Right ventricle myocardium superior (tissue), 1 donor: ENCODE measurements at places on chromosomes 5 and 9.

DNA sequence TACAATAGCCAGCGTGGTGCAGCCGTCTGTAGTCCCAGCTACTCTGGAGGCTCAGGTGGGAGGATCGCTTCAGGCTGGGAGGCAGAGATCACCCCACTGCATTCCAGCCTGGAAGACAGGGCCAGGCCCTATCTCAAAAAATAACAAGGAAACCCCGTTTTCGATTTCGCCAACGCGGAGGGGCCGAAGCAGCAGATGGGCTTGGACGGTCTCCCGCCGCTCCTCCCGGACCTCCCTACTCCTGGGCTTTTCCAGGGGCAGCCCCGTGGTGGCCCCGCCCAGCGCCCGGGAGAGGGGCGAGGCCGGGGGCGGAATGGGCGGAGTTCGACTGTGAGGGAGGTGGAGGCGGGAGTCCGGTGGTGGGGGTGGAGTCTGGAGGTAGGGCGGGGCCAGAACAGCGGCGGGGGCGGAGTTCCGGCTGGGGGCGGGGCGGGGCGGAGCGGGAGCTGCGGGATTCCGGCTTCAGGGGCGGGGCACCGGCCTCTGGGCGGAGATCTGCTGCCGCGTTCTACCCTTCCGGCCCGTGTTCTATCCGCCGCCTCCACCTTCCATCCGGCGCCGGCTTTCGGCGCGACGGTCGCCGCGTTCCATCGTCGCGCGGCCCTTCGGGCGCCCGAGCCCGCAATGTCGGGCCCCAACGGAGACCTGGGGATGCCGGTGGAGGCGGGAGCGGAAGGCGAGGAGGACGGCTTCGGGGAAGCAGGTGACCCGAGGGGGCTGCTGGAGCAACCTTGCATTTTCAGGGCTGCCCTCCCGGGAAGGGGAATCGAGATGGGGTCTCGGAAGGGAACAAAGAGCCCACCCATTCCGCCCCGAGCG is at the start of gene BBLN:
Gene BBLN (plus strand): TSS at position 482 of the 819 bp plus-strand sequence. CDS start 143 bp downstream, at position 625.
- DNase-seq: peak; percentile 96

DNA sequence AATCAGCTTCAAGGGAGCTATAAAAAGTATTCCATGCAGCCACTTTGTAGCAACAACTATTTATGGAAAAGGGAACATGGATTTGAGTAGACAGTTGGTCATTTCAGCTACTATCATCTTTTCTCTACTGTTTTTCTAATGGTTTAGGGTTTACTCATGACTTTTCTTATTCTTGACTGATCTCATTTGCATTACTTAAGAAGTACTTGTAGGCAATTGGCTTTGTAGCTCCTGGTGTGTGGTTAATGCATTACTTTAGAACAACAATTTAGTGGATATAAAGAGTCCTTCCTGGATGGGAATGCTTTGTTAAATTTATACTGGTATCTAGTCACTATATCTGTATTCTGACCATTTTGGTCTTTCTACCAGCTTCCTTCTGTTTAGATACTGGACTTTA is 59.8 kb upstream of the NTRK2 start:
- no peak for DNase-seq

DNA sequence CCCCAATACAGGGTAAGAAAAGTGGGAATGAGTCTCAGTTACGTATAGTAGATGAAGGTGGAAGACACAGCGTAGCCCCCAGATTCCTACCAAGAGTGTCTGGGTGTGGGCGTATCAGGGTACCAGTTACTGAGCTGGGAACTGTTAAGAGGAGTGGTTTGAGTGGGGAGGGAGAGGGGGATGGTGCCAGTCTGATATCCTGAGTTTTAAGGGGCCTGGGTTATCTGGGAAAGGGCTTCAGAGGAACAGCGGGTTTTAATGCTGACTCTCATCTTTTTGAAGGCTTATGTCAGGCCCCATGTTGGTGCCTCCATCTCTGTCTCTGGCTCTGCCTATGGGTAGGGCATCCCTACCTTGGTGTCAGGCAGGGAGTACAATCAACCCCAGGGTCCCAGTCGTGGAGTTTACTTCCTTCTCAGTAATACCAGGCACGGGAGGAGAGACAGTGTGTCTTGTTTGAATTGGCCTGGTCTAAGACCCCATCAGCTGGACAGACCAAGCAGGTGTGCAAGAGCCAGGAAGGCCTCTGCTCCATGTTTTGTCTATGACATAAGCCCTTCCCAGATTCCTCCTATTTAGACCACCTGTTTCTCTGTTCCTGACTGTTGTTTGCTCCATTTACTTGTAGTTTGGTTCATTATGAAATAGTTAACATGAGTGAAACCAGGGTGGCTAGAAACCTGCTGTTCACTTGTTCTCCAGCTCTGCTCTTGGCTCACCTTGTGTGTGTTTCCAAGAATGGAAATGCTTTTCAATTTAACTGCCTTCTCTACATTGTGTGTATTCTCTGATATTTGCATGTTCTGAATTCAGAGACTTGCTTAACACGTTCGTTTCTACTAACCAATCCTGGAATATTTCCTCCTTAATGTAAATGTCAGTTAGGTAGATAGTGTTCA is 125.6 kb downstream of the DAB2IP start:
- no peak for DNase-seq

GRCh38 chr5:96481009-96481786 is 48.1 kb upstream of the PCSK1 start:
- DNase-seq: no peak

- peak; percentile 3 for DNase-seq
These were observed 82.6 kb upstream of the COL5A1 start for GRCh38 chr9:134559013-134559412.
